ENCODE measurements at places on chromosomes 12 and 14. TPM values are rescaled to one million over a fixed set of nuclear protein-coding genes. Genes with fewer than 3 reads are reported as not detected.

DNA sequence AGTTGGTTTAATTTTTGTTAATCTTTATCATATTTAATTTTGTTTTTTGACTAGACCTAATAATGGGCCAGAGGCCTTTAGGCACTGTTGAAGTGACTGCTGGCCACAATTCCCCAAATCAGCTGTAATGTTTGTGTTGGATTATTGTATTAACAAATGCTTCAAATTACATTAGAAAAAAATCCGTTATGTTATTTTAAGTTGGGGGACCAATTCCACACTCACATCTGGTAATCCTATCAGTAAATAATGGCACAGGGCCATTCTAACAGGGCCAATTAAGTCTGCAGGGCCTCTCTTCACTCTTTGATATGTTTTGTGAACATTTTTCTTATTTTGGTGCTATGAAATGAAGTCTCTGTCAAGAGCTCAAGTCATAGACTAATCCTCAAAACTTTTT lies 39.6 kb downstream of the CHST11 start:
- DNase-seq, result no peak

ENO2 gene
- 27.0 TPM for total RNA-seq

DNA sequence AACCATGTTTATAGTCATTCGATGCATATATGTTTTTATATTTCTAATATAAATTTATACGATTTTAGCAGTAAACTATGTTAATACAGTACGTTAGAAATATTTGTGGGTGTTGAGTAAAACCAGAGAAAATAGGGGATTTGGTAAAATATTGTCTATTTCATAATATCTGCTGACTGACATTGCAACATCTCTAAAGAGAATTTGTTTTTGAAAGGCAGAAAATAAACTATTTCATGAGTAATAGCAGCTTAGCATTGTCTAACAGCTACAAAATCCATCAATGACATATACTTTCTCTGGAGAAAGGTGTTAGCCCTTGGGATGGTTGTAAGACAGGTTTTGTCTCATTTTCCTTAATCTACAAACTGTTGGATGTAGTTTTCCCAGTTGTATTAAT lies 144.9 kb downstream of the PDE3A start:
- DNase-seq, result no peak

AICDA gene
- 1.3 TPM for total RNA-seq

- DNase-seq, result no peak
These were observed 45.9 kb downstream of the IFNG start for GRCh38 chr12:68113644-68114043.

GRCh38 chr12:70721656-70722357 lies 84.6 kb upstream of the PTPRB start:
- DNase-seq, result no peak

DNA sequence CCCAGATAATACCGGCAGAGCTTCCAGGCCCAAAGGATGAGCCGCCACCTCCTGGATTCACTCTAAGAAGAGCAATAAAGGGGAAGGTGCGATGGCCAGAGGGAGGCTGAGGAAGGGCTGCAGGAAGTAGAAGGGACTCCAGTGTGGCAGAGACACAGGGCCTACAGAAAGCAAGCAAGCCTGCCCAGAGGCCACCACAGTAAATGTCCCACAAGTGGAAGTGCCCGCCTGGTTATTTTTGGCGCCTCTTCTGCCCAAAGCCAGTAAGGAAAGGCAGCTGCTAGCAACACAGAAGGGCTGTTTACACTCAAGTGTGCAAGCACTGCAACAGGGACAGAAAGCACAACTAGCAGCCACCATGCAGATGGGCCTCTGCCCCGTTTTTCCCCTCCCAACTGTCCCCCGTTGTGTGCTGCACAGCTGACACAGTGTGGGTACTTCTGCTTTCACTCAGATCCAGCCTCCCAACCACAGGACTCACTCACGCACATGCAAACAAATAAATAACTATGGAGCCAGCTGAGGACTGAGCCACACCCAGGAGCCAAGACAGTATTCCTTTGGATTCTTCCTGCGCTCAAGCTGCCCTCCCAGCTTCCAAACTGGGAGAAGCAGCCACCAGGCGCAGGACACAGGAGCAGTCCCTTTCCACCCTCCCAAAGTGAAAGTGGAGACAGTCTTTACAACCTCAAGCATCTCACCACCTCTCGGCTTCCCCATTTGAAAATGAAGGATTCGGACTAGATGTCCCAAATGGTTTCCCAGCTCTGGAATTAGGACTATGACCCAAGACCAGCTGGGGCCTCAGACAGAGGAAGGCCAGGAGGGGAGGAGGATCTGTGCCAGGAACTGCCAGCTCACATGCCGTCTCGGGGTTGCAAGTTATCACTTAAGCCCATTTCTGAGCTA lies 40.0 kb upstream of the PNMA1 start:
- no peak for DNase-seq

DNA sequence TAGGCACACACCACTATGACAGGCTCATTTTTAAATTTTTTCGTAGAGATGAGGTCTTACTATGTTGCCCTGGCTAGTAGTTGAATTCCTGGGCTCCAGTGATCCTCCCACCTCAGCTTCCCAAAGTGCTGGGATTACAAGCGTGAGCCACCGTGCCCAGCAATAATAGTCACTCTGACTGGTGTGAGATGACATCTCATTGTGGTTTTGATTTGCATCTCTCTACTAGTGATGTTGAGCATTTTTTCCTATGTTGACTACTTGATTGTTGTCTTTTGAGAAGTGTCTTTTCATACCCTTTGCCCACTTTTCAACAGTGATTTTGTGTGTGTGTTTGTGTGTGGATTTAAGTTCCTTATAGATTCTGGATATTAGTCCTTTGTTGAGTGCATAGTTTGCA lies 26.3 kb downstream of the ATP2A2 start:
- DNase-seq, result no peak

CHST11 gene
- 27.2 TPM for total RNA-seq

DNA sequence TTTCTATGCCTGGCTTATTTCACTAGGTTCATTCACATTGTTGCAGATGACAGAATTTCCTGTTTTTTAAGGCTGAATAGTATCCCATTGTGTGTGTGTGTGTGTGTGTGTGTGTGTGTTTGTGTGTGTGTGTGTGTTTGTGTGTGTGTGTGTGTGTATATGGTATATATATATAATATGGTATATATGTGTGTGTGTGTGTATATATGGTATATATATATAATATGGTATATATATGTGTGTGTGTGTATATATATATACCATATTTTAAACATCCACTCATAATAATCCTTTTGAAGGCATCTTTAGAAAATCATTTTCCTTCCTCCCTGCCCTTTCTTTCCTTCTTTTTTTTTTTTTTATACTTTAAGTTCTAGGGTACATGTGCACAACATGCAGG lies 5.0 kb upstream of the CCDC198 start:
- no peak for DNase-seq

DNA sequence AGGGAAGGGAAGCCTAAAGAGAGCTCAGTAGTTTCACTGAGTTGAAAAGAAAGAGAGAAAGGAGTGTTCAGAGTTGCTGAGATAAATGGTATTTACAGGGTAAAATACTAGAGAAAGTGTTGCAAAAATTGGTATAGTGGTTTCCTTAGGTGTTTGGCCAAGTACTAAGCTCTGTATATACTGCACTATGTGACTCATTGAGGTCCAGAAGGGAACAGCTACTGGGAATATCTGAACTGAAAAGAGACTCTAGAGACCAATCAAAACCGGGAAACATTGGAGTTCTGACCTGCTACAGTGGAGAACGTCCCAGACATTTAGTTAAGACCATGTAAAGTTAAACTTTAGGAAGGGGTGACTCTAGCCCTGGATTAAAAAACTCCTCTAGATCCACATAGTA lies 42.7 kb upstream of the ALX1 start:
- no peak for DNase-seq

GRCh38 chr14:36022765-36023410 lies 153.6 kb downstream of the PTCSC3 start:
- no peak for DNase-seq

DNA sequence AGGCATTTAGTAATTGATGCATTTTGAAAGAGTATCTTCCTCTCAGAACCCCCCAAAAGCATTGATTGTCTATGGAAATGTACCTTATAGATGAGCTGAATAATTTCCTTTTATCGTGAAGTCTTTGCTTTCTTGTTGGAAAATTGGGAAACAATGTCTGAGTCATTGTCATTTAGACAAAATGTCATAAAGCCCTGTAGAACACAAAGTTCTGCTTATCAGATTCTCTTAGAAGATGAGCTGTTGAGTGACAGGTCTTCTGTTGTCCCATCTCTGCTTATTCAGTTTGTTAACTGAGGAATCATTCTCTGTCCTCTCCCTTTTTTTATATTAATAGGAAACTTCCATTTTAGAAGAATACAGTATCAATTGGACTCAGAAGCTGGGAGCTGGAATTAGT lies 22.9 kb downstream of the MAPKAPK5 start:
- no peak for DNase-seq

GRCh38 chr14:26765768-26766520 lies 168.1 kb upstream of the NOVA1 start:
- peak; percentile 56 for DNase-seq

GRCh38 chr14:73753124-73753886 lies 39.1 kb upstream of the PNMA1 start:
- DNase-seq, result no peak

- DNase-seq, result no peak
These were observed 110.5 kb downstream of the GPR135 start for GRCh38 chr14:59354666-59355065.

GRCh38 chr12:91213-91612 lies 24.6 kb downstream of the IQSEC3 start:
- no peak for DNase-seq

DNA sequence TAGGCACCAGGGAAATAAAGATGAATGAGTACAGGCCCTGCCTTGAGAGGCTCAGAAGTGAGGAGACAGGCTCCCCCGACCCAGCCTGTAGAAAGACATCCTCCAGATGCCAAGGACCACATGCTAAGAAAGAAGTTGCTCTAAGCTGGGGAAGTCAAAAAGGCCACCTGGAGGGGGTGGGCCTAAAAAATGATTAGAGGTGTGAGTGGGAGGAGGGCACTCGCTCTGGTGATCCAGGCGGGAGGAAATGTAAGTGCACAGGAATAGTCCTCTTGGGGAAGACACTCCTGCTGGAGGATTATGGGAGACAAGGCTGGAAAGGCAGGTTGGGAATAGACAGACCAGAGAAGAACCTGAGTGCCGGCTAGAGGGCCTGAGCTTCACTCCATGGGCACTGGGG lies 32.2 kb downstream of the SMUG1 start:
- DNase-seq, result no peak

- no peak for DNase-seq
These were observed 3.1 kb downstream of the LACRT start for GRCh38 chr12:54631551-54631950.

DNA sequence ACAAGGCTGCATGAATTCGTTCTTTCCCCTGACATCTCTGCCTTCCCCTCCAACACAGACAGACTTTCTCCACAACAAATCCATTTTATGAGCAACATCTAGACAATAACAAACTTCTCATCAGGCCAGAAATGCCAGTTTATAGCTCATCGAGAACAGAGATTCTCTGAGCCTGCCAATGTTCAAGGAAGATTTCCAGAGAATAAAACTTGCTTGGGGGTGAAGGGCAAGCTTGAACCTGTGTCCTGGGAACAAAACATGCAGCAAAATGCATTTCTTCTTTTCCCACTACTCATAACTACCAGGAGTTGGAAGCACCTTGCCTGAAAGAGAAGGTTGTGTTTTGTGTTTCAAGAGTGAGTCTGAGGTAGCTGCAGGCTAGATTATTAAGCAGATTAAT lies 6.8 kb downstream of the MAP1LC3B2 start:
- no peak for DNase-seq

ARID2 gene
- total RNA-seq, result 21.1 TPM

KRT85 gene
- total RNA-seq, result not detected

DNA sequence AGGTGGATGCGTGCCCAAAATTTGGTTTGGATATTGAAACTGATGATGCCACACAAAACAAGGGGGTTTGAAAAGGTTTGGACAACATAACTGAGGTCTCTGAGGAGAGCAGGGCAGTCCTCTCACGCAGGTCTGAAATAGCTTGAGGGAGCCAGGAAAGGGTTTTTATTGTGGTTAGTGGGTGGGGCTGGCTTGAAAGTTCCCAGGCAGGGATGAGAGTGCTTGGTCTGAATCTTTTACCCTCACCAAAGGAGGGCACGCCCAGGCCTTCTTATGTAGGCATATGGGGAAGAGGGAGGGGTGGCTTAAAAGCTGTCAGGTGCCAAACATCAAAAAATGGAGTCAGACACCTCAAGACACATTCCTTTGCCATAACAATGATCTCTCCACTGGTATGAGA lies 493.1 kb upstream of the CCDC196 start:
- DNase-seq, result no peak

DNA sequence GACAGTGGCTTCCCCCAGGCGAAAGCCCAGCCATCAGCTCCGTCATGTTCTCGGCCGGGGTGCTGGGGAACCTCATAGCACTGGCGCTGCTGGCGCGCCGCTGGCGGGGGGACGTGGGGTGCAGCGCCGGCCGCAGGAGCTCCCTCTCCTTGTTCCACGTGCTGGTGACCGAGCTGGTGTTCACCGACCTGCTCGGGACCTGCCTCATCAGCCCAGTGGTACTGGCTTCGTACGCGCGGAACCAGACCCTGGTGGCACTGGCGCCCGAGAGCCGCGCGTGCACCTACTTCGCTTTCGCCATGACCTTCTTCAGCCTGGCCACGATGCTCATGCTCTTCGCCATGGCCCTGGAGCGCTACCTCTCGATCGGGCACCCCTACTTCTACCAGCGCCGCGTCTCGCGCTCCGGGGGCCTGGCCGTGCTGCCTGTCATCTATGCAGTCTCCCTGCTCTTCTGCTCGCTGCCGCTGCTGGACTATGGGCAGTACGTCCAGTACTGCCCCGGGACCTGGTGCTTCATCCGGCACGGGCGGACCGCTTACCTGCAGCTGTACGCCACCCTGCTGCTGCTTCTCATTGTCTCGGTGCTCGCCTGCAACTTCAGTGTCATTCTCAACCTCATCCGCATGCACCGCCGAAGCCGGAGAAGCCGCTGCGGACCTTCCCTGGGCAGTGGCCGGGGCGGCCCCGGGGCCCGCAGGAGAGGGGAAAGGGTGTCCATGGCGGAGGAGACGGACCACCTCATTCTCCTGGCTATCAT lies 663 bp downstream of the PTGER2 start:
- no peak for DNase-seq

DNA sequence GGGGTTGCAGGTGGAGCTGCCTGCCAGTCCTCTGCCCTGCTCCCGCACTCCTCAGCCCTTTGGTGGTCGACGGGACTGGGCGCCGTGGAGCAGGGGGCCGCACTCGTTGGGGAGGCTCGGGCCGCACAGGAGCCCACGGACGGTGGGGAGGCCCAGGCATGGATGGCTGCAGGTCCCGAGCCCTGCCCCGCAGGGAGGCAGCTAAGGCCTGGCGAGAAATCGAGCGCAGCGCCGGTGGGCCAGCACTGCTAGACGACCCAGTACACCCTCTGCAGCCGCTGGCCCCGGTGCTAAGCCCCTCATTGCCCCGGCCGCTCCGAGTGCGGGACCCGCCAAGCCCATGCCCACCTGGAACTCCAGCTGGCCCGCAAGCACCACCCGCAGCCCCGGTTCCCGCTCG lies 221.8 kb downstream of the BTG1 start:
- no peak for DNase-seq

KRT6A gene
- total RNA-seq, result 0.21 TPM

- no peak for DNase-seq
These were observed 36.7 kb downstream of the SPATS2 start for GRCh38 chr12:49403971-49404450.

EIF2B1 gene
- 80.0 TPM for total RNA-seq

GRCh38 chr14:63435204-63435603 lies 108.0 kb downstream of the PPP2R5E start:
- no peak for DNase-seq

- DNase-seq, result no peak
These were observed 52.9 kb downstream of the SCN8A start for GRCh38 chr12:51643951-51644350.

- DNase-seq, result no peak
These were observed 80.3 kb upstream of the PWP1 start for GRCh38 chr12:107605293-107605692.

Measured in kidney epithelial cell (primary cell).